ENCODE measurements at places on chromosomes 13 and 19. TPM values are rescaled to one million over a fixed set of nuclear protein-coding genes. Genes with fewer than 3 reads are reported as not detected.

The PGLYRP2 gene
- total RNA-seq = not detected

The RPL36 gene
- 984 TPM for total RNA-seq

DNA sequence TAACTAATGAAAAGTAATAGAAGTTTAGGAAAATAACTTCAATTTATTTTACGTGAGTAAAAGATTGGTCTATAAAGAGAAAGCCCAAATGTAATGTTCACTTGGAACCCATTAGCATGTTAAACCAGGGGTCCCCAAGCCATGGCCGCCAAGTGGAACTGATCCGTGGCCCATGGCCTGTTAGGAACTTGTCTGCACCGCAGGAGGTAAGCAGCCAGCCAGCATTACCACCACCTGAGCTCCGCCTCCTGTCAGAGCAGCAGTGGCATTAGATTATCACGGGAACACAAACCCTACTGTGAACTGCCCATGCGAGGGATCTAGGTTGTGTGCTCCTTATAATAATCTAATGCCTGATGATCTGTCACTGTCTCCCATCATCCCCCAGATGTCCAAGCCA is 818.7 kb upstream of the GPC6 start:
- H3K27ac ChIP-seq = no peak overlapping the region
- no peaks in the 10 kb centered on the region for H3K27me3 ChIP-seq
- H3K4me3 ChIP-seq = no peak overlapping the region
- no peak for DNase-seq

The LYPD5 gene
- not detected for total RNA-seq

The FSD1 gene
- total RNA-seq = 1.0 TPM

- H3K36me3 ChIP-seq = no peaks in the 10 kb centered on the region
- H3K4me1 ChIP-seq = peaks cover 14% of the 10 kb centered on the region
- H3K4me3 ChIP-seq = no peak overlapping the region
- no peaks in the 10 kb centered on the region for H3K27me3 ChIP-seq
- H3K27ac ChIP-seq = no peak overlapping the region
Observed at GRCh38 chr19:43623889-43624670, 4.7 kb upstream of the ZNF428 start.

The FLT1 gene
- total RNA-seq = 0.89 TPM

The C5AR2 gene
- 1.9 TPM for total RNA-seq

GRCh38 chr13:110225609-110226574 is 81.1 kb downstream of the COL4A1 start:
- no peaks in the 10 kb centered on the region for H3K27me3 ChIP-seq
- H3K4me1 ChIP-seq = no peaks in the 10 kb centered on the region
- DNase-seq = no peak
- H3K36me3 ChIP-seq = no peaks in the 10 kb centered on the region

DNA sequence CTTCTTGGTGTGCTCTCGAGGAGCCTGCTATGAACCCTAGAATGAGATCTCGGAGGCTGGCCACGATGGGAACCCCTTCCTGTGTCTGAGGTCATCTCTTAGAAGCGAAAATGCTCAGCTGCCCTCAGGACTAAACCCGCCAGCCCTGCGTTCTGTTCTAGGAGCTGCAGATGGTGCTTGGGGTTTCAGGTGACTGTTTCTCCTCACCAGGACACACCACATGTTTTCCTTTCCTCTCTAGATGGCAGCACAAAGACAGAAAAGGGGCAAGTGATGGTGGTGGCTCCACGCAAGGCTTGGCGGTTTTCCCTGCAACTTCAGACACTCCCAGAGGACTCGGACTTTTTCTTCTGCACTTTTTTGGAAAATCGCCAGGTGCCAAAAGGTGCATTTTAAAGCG is 60.1 kb downstream of the RNASEH2B start:
- H3K27ac ChIP-seq = no peak overlapping the region
- H3K27me3 ChIP-seq = no peaks in the 10 kb centered on the region
- DNase-seq = no peak

The CEACAM16 gene
- total RNA-seq = not detected

The FFAR1 gene
- not detected for total RNA-seq

GRCh38 chr19:45972081-45972946 is 1.4 kb downstream of the NOVA2 start:
- H3K4me3 ChIP-seq = no peak overlapping the region
- H3K4me1 ChIP-seq = peaks cover 18% of the 10 kb centered on the region
- no peak overlapping the region for H3K27ac ChIP-seq
- H3K36me3 ChIP-seq = no peaks in the 10 kb centered on the region
- peaks cover 33% of the 10 kb centered on the region for H3K27me3 ChIP-seq
